ENCODE measurements at places on chromosomes 1 and 21.
A peak's percentile ranks its signal among the peaks of the same experiment; 100 is the strongest.

GRCh38 chr1:155011437-155012025 is 8.9 kb downstream of the ZBTB7B start:
- no peak for DNase-seq

GRCh38 chr1:26986658-26987057 is 6.8 kb upstream of the TRNP1 start:
- no peak for DNase-seq

DNA sequence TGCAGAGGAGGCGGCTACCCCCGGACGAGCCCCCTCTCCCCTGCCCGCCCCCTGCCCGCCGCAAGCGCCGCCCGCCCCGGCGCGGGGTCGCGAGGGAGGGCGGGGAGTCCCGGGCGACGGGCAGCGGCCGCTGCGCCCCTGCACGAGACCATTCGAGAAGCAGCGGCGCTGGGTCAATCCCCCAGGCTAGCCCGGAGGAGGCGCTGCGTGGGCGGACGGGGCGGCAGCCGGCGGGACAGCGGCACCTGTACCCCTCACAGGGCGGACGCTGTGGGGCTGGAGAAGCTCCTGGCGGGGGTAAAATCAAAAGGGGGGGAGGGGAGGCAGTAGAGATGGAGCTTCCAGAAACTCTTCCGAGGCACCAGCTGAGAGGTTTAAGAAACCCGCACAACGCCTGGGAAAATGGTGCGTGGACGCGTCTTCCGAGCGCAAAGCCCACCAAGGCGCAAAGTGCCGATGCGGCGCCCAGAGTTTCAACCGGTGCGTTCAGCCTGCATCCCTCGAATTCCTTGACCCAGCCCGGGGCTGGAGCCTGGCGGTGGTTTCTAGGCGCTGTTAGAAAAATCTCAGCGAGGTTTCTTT is at the start of gene PLPPR5:
Gene PLPPR5 (minus strand): TSS at position 1 of the 582 bp plus-strand sequence. CDS start 190 bp downstream, outside the sequence.
- no peak for DNase-seq

GRCh38 chr1:111361761-111362160 is 65.8 kb downstream of the OVGP1 start:
- DNase-seq, result no peak

- DNase-seq, result peak; percentile 6
Observed at GRCh38 chr1:159132271-159132881, 39.0 kb upstream of the CADM3 start.

- DNase-seq, result no peak
Observed at GRCh38 chr1:228101614-228101993, 1.5 kb downstream of the C1orf35 start.

DNA sequence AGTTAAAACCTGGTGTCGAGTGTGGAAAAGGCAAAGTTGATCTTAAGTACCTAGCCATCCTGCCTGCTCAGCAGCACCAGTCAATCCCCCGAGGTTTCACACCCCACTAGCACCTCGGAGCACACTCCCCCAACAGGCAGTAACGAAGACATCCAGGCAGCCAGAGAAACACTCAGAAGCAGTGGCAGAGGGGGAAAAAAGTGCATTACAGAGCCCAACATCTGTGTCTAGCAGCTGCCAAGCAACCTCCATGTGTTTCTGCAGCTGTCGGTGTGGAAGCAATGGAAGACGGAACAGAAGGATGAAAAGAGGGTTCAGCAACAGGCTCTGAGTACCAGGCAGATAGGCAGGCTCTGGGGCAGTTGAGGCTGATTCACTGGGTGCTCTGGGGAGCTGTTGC is 73.4 kb upstream of the PROX1 start:
- peak; percentile 15 for DNase-seq

DNA sequence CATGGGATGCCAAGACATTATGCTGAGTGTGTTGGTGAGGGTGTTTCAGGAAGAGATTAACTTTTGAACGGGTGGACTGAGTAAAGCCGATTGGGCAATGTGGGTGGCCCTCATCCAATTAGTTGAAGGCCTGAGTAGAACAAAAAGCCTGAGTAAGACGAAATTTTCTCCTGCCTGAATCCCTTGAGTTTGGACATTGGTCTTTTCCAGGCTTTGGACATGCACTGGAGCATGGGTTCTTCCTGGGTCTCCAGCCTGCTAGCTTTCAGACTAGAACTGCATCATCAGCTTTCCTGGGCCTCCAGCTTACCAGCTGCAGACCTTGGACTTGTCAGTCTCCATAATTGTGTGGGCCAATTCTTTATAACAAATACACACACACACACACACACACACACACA is 63.6 kb downstream of the NIBAN1 start:
- DNase-seq, result no peak

GRCh38 chr1:24304763-24305162 is 14.4 kb upstream of the GRHL3 start:
- no peak for DNase-seq

DNA sequence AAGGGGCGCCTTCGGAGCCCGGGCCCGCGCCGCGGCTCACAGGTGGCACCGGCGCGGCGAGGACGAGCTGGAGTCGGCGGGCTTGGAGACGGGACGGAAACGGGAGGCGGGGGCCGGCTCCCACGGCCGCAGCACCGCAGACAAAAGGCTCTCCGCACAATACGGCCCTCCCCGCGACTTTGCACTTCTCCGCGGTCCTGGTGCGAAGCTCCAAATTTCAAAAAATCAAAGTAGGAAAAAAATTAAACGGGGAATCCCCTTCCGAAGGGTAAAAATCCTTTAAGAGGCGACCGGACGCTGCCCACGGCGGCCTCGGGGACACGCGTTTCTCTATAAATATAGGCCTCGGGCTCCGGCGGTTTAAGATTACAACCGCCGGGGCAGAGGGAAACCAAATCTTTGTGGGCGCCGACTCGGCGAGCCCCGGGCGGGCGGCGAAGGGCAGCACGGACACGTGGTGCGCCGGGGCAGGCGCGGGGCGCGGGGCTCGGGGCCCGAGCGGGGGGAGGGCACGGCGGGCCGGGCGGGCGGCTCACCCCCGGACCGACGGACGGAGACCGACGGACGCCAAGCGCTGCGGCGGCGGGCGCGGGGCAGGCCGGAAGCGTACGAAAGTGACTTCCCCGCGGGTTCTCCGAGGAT is 453 bp downstream of the PABPC4 start:
- no peak for DNase-seq

GRCh38 chr1:51439053-51439452 is 80.0 kb downstream of the EPS15 start:
- DNase-seq, result no peak

DNA sequence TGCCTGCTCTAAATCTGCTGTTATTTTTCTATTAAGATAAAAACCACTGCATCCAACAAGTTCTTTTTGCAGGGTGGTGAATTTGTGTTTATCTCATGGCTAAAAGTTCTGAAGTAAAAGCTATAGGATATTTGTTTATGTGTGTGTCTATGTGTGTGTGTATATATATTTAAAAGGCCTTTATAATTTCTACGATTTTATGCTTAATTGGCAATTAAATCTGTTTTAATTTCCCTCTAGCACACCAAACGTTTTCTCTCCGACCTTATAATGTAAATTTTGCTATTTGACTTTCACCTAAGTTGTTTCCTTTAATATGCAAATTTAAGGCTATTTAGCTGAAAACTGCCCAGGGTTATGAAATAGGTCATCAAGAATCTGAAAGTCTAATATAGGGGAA is 19.8 kb upstream of the HPDL start:
- DNase-seq, result no peak

GRCh38 chr1:22184892-22185612 is 42.2 kb upstream of the WNT4 start:
- peak; percentile 81 for DNase-seq

DNA sequence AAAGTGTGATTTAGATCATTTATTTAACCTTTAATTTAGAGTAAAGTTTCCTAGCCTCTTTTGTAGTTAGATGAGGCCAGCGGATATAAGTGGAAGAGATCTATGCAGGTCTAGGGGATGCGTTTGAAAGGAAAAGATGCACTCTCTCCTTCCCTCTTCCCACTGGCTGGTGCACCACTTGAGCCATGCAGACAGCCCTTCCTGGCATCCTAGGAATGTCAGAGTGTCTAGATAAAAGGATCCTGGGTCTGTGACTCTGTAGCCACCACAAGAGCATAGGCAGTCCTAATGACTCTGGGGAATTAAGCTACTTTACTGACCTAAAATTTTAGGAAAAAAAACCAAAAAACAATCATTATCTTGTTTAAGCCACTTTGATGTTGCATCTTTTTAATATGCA is 16.0 kb upstream of the STUM start:
- no peak for DNase-seq

GRCh38 chr1:81758181-81758580 is 42.6 kb upstream of the ADGRL2 start:
- DNase-seq, result no peak

DNA sequence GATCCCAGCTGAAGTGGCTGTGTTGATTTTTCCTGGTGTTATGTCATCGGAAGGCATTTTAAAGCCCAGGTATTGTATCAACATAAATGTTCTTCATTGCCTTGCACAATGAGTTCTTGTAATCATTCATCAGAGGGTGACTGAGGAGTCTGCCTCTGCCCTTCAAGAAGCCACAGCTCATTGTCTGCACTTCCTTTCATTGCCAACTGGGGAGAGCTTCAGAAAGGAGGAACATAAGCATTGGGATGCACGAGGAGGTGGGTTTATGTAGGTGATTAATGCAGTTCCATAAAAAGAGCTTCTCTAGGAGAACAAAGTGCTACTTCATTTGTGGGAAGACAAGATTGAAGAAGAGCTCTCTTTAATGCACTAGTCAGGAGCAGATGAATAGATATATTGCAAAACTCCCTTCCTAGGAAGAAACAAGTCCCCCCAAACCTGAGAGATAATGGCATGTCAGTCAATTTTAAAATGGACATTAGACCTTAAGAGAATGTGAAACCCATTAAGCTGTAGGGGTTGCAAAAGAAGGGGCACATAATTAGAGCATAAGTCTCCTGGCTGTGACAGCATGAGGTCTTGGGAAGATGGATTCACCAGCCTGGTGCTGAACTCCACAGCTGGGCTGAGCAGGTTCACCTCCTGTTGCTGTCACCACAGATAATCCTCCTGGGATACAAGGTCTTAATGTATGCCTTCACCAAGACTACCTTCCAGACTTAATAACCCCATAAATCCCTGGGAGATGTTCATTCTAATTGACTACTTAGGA is 124.6 kb downstream of the BACH1 start:
- DNase-seq, result no peak

DNA sequence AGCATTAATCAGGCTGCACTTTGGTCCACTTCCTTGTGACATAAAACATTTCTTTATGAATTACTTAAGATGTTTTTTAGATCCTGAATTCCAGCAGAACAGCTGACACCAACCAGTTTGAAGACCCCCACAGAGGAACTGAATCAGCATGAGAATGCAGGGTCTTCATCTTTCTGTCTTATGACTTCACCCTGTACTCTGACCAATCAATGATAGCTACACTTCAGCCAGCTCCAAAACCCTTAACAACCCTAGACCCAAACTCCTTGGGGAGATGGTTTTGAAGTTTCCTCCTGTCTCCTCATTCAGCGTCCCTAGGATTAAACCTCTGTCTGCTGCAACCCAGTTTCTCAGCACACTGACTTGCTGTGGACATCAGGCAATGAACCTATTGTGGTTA is 175.0 kb downstream of the CTH start:
- DNase-seq, result no peak

GRCh38 chr21:15850645-15851044 is 120.9 kb downstream of the USP25 start:
- no peak for DNase-seq

DNA sequence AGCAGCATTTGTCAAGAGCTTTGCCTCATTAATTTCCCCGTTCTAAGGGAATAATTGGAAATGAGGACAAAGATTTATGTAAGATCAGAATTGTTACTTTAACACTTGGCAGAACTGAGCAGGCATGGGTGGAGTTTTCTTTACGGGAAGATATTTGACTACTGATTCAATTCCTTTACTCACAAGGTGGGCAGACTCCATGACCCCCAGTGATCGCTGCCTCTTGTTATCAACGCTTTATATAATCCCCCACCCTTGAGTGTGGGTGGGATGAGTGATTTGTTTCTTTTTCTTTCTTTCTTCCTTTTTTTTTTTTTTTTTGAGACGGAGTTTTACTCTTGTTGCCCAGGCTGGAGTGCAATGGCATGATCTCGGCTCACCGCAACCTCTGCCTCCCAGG is 65.3 kb upstream of the TENT5B start:
- no peak for DNase-seq

DNA sequence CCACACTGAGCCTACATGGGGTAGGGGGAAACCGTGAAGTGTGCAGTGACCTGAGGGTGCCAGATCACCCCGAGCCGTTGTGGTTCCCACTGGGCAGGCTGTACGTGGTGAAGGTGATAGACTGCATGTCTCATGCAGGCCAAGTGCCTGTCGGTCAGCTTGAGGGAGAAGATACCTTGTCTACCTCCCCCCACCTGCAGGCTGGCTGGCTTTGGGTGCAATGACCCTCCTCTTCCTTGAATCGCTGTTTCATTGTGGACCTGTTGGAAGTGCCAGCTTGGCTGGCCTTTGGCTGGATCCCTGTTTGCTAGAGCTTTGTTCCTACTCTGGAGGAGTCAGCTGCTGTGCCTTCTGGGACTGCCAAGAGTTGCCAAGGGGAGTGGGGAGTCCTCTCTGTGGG is 92.5 kb downstream of the GALNT2 start:
- DNase-seq, result no peak

DNA sequence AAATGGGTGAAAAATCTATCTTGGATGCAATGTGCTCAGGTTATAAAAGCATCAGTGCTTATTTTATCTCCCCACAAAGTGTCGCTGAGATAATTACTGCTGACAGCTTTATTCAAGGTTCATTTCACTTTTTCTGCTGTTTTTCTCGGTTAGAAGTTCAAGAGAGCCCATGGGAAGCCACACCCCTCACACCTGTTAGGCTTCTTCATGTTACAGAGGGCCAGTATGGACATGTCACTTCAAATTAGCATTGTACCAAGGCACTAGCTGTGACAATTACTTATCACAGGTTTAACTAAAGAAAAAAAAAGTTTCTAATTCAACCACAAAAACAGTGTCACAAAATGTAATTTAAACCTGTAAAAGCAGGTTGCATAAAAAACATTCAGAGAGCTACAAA is 187.3 kb upstream of the DMRTA2 start:
- DNase-seq, result peak; percentile 83

- DNase-seq, result no peak
Observed at GRCh38 chr1:215113776-215114153, 31.2 kb downstream of the KCNK2 start.
